CD8-positive, alpha-beta memory T cell (primary cell): ENCODE measurements at places on chromosomes 5 and 9. TPM values are rescaled to one million over a fixed set of nuclear protein-coding genes. Genes with fewer than 3 reads are reported as not detected.

The HTR1A gene
- polyA plus RNA-seq = not detected

The PCDHB3 gene
- polyA plus RNA-seq = not detected

The PDE6A gene
- polyA plus RNA-seq = not detected

The UGT3A1 gene
- polyA plus RNA-seq = not detected

The SARDH gene
- 1.8 TPM for polyA plus RNA-seq

The IFNA2 gene
- not detected for polyA plus RNA-seq
